ENCODE measurements at places on chromosomes 4 and X.

GRCh38 chr4:127888559-127888958 is 7.9 kb downstream of the PLK4 start:
- DNase-seq: no peak

DNA sequence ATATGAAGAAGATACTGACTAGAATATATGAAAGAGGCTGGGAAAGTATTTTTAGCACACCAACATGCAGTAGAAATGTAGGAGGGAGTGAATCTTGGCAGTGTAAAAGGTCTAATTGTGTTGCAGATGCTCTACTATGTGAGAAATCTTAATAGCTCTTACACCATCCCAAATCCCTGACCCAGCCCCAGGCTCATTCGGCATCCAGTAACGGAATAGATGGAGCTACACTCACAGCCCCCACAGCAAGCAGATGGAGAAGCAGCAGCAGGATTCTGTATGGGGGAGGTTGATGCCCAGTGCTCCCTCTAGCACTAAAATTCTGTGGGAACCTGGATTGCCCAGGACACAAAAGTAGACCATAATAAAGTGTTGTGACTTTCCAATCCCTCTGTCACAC is 153.2 kb upstream of the PRDX4 start:
- DNase-seq: no peak

GRCh38 chr4:87962398-87963146 is 12.9 kb upstream of the SPP1 start:
- no peak for DNase-seq

GRCh38 chr4:152310257-152310656 is 225.6 kb downstream of the FBXW7 start:
- peak; percentile 64 for DNase-seq

DNA sequence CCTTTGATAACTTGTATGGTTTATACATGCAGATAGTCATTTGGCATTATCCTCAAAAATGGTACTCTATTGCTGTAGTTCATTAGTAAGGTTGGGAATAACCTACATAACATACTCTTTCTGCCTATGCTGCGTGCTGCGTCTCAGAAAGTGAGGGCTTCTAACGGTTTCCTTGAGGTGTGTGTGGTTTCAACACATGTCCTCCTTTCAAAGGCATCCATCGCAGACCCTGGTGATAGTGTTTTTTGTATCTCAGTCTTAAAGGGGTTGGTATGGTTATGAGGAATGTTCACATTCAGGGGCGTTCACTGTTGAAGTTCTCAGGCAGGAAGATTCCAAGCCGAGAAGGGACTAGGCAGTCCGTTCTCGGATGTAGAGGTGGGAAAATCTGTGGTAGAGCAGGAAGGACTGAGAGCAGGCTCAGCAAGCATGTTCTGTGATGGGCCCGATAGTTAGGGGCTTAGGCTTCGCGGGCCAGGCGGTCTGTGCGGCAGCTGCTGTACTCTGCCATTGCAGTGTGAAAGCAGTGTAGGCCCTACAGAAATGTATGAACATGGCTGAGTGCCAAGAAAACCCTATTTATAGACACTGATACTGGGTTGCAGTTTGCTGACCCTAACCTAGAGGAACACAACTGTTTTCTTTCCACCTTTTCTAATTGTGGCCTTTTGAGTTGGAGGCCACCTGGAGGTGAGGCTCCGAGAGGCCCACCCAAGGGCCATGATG is 123.2 kb downstream of the GPR143 start:
- DNase-seq: no peak

GRCh38 chr4:108181704-108182103 is 13.0 kb upstream of the LEF1 start:
- no peak for DNase-seq

- DNase-seq: no peak
Observed at GRCh38 chr4:74353858-74354257, 11.1 kb upstream of the EREG start.

DNA sequence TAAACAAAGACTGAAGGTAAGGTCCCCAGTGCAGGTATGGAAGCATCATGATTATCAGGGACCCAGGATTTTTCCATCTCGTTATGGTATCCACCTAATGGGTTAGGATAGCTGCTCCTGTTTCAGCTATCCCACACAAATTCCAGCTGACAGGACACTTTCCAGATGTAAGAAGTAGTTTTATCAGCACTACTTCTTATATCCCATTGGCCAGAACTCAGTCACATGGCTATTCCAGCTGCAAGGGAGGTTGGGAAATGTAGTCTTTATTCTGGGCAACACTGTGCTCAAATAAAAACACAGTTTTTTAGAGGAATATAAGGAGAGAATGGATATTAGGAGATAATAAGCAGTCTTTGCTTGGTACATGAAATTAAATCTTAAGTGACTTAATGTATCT is 96.7 kb downstream of the SRPX start:
- no peak for DNase-seq

- DNase-seq: no peak
Observed at GRCh38 chr4:106615410-106615945, 246.9 kb upstream of the GIMD1 start.

- no peak for DNase-seq
Observed at GRCh38 chrX:16528620-16529019, 121.3 kb upstream of the S100G start.

DNA sequence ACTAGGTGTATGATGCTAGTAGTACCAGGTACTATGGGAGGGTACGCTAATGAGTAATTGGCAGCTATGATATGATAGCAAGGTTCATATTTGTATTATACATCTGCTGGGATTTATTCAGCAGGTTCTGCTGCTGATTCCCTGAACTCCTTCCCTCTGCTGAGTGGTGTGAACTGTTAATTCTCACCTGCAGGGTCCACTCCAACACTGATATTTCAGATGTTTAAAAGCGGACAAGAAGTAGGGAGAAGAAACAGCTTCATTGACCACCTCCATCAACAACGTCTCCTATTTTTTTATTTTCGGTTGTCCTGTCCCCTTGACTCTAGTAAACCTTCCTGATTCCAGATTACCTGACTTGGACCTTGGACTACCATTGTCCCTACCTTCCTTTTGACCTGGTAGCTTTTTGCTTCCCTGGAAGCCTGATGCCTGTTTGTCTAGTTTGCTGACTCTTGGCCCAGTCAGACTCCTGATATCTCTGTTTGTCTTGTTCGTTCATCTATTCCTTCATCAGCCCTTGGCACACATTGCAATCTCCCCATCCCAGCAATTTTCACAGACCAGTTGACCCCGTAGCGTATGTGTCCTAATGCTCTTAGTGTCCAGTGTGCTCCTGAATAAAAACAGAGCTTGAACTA is 34.0 kb upstream of the RNF128 start:
- DNase-seq: no peak

DNA sequence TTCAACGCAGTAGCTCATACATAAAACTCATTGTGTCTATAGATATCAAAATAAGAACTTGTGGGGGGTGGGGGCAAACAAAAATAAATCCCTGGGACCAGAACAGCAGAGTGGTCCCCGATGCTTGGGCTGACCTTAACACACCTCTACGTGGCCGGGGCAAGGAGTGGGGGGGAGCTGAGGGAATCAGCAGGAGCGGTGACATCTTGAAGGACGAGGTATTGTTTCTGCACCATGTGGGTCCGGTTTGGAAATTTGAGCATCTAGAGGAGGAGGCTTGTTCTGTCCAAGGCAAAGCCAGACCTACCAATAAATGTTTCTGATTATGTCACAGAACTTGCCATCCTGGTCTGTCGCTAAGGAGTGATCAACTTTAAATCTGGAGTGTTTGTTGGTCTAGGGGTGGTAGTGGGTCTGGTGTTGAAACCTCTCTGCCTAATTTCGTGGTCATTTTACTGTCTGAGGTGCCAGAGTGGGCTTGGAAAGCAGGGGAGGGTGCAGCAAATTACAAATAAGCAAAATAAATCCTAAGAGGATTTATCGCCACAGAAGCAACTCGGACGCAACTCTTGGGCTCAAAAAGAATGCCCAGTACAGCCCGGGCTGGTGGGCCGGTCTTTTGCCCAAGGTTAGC is 774 bp upstream of the RAPGEF2 start:
- no peak for DNase-seq

DNA sequence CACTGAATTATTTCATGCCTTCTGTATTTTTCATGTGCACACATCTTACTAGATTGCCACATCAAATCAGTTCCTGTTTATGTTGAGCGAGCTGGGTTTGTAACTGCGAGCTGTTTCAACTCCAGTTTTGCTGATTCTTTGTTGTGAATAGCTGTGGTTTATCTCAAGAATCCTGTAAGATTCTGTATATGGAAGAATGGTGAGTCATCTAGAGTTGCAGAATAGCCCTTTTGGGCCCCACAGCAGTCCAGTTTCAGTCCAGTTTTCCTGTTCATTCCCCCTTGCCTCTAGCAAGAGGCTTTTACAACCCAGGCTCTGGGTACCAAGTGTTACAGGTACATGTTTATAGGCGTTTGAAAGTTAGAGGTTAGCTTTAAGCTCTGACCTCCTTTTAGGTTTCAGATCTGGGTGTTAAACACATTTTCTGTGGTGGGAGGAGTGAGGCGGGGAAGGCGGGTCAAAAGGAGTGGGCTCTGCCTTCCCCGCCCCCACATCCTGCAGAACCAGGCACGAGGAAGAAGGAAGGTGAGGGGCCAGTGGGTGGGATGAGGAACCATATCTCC is 32.7 kb downstream of the TBC1D14 start:
- DNase-seq: peak; percentile 97

- DNase-seq: peak; percentile 42
Observed at GRCh38 chr4:83062739-83063138, 27.8 kb downstream of the COPS4 start.

GRCh38 chrX:12352922-12353321 is 214.6 kb downstream of the FRMPD4 start:
- DNase-seq: no peak

GRCh38 chrX:102835504-102836146 is 101.4 kb upstream of the RAB40AL start:
- peak; percentile 28 for DNase-seq

- DNase-seq: no peak
Observed at GRCh38 chrX:110568441-110568840, 209.8 kb downstream of the RTL9 start.

DNA sequence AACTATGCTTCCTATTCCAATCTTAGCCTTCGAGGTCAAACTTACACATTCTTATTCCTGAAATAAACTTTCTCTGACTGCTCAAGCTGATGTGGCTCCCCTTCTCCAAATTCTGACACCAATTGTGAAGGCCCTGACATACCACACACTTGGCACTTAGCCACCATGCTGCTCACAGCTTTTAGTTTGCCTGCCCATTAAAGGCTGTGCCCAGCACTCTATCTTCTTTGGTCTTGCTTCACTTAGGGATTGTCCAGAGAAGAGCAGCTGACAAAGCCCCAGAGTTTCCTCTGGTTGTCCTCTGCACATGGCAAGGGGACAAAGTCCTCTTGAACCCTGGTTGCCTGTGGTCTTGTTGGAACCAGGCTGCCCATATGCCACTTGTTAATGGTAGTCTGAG is 126.1 kb downstream of the ARHGEF9 start:
- DNase-seq: peak; percentile 41

- DNase-seq: peak; percentile 56
Observed at GRCh38 chrX:24902806-24903205, 113.0 kb downstream of the ARX start.

DNA sequence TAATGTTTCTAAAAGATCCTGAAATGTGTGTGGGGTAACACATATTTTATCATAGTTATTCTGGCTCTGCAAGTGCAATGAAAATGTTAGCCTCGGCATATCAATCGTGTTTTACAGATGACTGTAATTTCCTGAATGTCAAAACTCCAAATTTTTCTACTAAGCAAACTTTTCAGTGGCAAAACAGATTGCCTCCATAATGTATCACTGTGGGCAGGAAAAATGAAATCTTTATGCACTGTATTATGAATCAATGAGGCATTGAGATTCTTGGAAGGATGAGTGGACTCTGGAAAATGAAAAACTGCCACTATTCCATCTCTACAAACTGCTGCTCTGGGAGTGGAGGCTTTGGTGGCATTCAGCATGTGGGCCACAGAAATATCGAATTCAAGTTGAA is 160.1 kb upstream of the MBNL3 start:
- peak; percentile 84 for DNase-seq

- no peak for DNase-seq
Observed at GRCh38 chrX:11040405-11040804, 70.7 kb upstream of the HCCS start.

- DNase-seq: peak; percentile 62
Observed at GRCh38 chrX:136767104-136767941, 13.4 kb downstream of the ARHGEF6 start.

GRCh38 chrX:47293106-47293505 is 60.3 kb downstream of the USP11 start:
- DNase-seq: no peak

DNA sequence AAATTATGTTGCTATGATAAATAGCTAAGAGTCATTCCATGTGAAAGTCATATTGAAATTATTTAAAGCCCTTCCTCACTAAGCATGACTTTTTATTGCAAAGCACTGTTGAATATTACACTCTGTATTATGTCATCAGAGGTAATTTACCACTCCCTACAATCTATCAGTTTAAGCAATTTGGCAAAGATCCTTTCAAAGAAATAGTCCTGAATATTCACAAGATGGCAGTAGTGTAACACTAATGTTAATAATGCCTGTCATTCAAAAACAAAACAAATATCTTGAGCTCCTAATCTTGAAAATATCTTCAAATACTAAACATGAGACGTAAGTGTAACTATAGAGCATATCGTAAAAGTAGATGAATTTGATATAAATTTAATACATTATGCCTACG is 208.6 kb upstream of the TECRL start:
- no peak for DNase-seq

- DNase-seq: peak; percentile 36
Observed at GRCh38 chr4:24511371-24512063, 72.8 kb downstream of the DHX15 start.

- no peak for DNase-seq
Observed at GRCh38 chr4:7136351-7136750, 56.0 kb upstream of the SORCS2 start.

DNA sequence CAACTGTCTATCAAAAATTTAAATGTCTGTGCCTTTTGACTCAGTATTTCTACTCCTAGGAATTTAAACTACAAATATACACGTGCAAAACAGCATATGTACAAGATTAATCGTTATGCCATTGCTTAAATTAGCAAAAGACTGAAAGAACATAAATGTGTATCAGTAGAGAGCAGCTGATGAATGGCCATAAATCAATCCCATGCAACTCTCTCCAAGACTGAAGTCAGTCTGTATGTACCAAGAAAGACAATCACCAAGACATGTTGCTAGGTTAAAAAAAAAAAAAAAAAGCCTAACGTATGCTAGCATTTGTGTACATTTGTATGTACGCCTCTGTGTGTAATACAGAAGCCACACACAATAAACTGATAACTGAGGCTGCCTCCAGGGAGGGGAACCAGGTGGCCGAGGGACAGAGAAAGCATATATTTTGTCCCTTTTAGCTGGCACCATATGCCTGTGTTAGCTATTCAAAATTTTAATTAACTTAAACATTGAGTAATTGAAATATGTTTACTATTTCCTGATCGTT is 130.7 kb downstream of the SH3KBP1 start:
- no peak for DNase-seq
